ENCODE measurements at places on chromosomes 12 and 14.

DNA sequence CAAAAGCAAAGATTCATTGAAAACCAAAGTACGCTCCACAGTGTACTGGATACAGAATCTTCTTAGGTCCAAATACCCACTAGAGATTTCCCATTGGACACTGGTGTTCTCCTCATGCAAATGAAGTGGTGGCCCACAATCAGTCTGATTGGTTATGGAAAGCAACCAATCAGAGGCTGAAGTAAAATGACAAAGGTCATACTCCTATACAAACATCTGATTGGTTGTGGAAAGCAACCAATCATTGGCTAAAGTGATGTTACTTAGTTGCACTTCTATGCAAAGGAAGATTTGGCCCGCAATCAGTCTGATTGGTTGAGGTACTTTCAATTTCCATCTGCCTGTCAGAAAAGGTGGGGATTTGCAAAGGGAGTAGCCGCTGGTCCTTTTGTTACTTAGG lies 1.3 kb upstream of the WASHC3 start:
- DNase-seq = no peak

GRCh38 chr12:109256011-109256410 lies 53.1 kb downstream of the FOXN4 start:
- no peak for DNase-seq

DNA sequence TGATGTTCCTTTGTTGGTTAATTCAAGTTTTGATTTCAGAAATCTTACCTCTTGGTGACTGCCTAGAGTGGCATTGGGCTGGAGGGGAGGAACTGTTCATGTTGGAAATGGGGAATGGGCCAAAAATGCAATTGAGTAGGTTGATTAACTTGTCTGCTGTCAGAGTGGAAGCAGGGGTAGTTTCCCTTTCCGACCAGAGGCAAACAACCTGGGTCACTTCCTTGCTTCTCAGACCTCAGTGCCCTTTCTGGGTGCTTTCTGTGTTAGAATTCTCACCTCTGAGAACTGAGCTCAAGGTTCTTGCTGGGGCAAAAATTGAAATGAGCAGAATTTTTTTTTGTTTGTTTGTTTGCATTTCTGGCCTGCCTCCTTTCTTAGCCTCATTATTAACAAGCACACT lies 2.3 kb upstream of the M6PR start:
- DNase-seq = no peak

- no peak for DNase-seq
These were observed 1.2 kb upstream of the DCAF11 start for GRCh38 chr14:24113379-24113800.

GRCh38 chr14:98908050-98908449 lies 363.9 kb downstream of the BCL11B start:
- DNase-seq = no peak

GRCh38 chr12:104419717-104420116 lies 37.0 kb upstream of the CHST11 start:
- DNase-seq = no peak

GRCh38 chr12:105201299-105201698 lies 34.7 kb downstream of the APPL2 start:
- DNase-seq = no peak

- DNase-seq = no peak
These were observed 64.9 kb upstream of the SYT1 start for GRCh38 chr12:78799649-78800048.

DNA sequence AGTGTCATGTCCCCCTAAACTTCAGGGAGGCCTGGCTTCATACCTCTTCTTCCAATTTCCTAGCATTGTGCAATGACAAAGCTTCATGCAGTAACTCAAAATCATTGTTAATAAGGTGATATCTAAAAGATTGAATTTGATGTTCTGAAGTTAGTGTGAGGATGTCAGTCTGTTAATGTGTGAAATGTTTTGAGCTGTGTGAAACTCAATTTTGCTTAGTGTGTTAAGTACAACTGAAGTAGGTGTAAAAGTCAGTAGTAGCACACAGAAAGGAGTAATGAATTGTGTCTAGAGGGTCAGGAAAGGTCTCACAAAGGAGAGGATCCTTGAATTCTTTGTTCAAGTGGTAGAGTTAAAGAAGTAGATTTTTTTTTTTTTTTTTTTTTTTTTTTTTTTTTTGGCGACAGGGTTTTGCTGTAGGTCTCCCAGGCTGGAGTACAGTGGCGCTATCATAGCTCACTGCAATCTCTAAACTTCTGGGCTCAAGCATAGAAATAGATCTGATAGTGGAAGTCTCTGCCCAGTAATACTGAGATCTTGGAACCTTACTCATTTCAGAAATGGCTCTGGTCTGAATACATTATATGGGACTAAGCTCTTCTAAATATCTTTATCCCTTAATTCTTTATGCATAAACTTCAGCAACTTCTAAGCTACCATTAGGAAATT lies 63.9 kb downstream of the FUT8 start:
- DNase-seq = no peak

DNA sequence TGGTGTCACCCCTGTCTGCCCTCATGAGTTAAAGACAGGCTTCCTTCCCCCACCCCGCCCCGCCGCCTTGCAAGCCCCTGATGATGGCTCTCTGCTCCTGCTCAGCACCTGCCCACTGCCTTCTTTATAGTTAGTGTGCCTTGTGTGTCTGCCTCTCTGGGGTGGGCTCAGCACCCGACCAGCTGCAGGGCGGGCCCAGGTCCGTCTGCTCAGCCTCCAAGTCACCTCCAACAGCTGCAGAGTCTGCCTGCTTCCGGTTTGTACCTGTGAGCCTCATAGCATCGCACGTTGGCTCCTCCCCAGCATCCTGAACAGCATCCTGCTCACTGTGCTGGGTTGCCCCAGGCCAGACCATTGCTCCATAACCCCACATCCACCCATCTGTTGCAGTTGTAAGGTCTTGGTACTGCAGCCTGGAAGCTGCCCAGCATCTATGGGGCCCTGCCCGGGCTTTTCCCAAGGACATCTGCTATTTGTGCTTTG lies 3.5 kb downstream of the TGFB3 start:
- DNase-seq = no peak

GRCh38 chr12:49806321-49806813 lies 21.8 kb downstream of the NCKAP5L start:
- no peak for DNase-seq

DNA sequence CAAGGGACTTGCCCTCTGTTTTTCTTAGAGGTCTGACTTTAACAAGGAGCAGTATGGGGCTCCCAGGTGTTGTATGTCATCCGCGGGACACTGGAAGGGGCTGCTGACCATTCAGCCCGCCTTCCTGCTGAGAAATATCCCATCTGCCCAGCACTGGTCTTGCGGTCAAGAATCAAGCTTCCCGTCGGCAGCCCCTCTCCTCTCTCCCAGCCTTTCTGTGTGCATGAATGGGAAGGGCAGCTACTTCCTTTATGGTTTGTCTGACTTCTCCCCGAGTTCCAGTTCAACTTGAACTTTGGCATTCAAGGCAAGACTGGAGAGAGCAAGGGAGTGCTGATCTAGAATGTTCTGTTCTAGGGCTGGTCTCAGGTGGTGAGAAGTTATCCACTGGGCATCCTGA lies 51.5 kb downstream of the PSMA6 start:
- no peak for DNase-seq

- DNase-seq = no peak
These were observed 37.8 kb upstream of the OR4E1 start for GRCh38 chr14:21711360-21711961.

DNA sequence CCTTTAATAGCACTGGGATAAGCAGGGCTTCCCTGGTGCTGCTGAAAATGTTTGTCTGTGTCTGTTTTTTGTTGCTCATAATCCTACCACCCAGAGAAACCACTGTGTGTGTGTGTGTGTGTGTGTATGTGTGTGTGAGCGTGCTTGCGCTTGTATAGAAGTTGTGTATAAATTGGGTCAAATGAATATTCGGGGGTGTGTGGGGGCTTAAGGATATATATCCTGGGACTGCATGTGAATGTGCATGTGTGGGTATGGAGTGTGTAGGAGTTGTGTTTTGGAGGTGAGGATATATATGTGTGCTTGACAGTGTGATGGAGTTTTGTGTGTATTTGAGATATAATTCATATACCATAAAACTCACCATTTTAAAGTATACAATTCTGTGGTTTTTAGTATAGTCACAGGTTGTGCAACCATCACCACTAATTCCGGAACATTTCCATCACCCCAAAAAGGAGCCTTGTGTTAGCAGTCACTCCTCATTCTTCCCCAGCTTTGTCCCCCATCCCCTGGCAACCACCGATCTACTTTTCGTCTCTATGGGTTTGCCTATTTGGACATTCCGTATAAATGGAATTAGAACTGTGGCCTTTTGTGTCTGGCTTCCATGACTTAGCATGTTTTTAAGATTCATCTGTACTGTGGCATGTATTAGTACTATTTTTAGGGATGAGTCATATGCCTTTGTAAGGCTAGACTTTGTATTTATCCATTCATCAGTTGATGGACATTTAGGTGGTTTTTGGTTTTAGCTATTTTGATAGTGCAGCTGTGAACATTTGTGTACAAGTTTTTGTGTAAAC lies 25.6 kb downstream of the TCTN1 start:
- peak; percentile 41 for DNase-seq

GRCh38 chr12:121799156-121799841 lies 4.5 kb upstream of the SETD1B start:
- DNase-seq = no peak

DNA sequence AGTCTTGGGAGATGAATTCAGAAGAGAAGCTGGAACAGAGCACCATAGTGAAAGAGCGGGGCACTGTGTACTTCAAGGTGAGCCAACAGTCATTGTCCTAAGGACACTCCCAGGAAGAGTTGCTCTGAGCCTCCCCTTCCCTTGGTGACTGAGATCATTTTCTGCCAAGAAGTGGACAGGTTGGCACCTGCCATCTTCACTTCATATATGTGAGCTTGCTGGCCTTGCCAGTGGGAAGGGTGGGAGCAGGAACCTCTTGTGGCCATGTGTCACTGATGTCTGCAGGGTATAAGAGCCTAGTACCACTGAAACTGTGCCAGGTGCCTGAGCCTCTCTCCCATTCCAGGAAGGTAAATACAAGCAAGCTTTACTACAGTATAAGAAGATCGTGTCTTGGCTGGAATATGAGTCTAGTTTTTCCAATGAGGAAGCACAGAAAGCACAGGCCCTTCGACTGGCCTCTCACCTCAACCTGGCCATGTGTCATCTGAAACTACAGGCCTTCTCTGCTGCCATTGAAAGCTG lies 5.3 kb downstream of the FKBP4 start:
- no peak for DNase-seq

DNA sequence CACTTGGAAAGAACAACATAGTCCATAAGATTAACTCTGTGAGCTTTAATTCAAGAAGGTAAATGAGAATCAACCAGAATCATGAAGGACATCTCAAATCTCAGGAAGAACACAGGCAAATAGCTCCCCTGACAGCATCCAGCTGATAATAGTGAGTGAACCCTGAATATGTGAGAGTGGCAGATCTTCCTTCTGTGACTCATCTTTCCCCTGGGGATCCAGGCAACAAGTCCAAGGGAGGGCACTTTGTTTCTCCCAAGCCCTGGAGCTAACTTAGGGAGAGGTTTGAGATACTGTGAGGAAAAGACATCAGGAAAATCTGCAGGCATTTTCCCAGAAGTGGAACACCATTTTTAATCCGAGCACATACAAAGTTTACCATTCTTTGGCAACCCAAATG lies 763.9 kb upstream of the MGAT4C start:
- DNase-seq = no peak

- peak; percentile 10 for DNase-seq
These were observed 23.8 kb upstream of the PHC1 start for GRCh38 chr12:8890313-8891085.

Measured in AG04450 (cell line).